Astrocyte of the spinal cord (primary cell): ENCODE measurements at places on chromosomes 7 and 10.

- no peak for DNase-seq
Measured at GRCh38 chr7:139099172-139099947, 10.2 kb downstream of the ZC3HAV1 start.

GRCh38 chr7:108650467-108650866 lies 80.8 kb downstream of the DNAJB9 start:
- DNase-seq, result peak; percentile 8

- no peak for DNase-seq
Measured at GRCh38 chr7:8103282-8103681, 134.7 kb downstream of the GLCCI1 start.

DNA sequence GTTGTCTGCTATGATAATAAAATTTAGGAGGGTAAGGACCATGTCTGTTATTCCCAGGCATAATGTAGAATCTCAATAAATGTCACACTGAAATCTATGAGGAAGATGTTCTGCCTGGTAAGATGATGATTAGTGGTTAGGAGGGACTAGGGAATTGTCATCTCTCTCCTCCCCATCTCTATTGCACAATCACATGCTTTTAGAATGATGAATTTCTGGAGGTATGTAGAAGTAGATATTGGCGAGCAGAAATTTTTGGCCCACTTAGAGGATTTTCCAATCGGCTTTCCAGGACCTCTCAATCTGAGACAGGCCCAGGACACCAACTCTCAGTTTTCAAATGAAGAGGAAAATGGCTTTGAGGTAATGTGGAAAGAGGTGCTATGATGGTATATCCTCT lies 2.0 kb upstream of the PITX3 start:
- no peak for DNase-seq

- DNase-seq, result no peak
Measured at GRCh38 chr7:9453521-9453920, 1020.1 kb downstream of the NXPH1 start.

DNA sequence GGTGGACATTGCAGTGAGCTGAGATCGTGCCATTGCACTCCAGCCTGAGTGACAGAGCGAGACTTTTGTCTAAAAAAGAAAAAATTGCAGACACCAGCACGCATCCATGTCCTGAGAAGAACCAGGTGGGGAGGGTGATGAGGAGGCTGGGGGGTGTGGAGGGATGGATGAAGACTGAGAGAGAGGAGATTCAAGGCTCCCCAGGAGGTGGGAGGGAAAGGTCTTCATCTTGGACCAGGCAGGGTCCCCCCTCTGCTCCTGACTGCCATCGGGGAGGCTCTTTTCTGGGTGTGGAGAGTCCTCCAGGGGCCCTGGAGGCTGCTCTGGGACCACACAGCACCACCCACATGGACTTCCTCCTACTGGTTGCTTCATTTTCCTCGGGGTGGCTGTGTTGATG lies 1.5 kb downstream of the SCART1 start:
- DNase-seq, result no peak

- DNase-seq, result no peak
Measured at GRCh38 chr10:58700591-58700990, 187.9 kb downstream of the BICC1 start.

DNA sequence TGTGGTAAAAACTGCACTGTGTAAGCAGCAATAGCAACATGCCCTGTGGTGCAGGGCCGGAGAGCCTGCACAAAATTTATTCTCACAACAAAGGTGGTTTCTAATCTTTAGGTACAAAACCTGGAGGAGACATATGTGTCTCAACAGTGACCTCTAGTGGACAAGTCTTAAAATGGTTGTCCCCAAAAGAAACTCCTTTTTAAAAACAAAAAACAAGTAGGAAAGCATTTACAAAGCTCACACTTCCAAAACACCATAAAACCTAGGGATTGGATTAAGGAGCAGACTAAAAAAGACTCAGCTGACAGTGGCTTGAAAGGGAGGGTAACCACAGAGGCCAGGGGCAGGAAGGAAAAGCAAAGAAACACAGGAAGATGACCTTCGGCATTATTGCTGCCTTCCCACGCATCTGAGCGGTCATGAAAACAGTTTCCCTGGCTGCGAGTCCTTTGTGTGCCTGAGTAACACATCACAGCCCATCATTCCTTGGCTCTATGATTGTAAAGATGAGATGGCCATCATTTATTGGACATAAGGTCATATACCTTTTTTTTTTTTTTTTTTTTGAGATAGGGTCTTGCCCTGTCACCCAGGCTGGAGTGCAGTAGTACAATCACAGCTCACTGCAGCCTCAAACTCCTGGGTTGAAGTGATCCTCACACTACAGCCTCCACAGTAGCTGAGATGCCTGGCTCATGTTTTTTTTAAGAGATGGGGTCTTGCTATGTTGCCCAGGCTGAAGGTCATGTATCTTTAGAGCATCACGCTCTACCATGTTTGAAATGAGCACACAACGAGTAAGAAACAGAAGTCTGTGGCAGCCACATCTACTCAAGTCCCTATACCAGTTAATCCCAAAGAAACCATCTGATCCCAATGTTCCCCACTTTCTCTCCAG lies 39.5 kb downstream of the RSU1 start:
- peak; percentile 60 for DNase-seq

GRCh38 chr10:52951824-52952223 lies 179.2 kb upstream of the MBL2 start:
- peak; percentile 43 for DNase-seq

- DNase-seq, result no peak
Measured at GRCh38 chr7:64630496-64630895, 35.4 kb upstream of the ZNF107 start.

- peak; percentile 82 for DNase-seq
Measured at GRCh38 chr10:132667342-132668047, 118.5 kb downstream of the NKX6-2 start.

GRCh38 chr10:117736655-117737054 lies 194.1 kb downstream of the EMX2 start:
- DNase-seq, result no peak
